Activated T-helper 1 cell treated with anti-CD3 and anti-CD28 coated beads, Interleukin-2, amount 50 U/mL, for 16 hours (primary cell): ENCODE measurements at places on chromosomes 13 and 19.

- no peak for DNase-seq
Measured at GRCh38 chr19:29810504-29810871, 1.3 kb upstream of the CCNE1 start.

- no peak for DNase-seq
Measured at GRCh38 chr13:66612983-66613382, 617.2 kb downstream of the PCDH9 start.

DNA sequence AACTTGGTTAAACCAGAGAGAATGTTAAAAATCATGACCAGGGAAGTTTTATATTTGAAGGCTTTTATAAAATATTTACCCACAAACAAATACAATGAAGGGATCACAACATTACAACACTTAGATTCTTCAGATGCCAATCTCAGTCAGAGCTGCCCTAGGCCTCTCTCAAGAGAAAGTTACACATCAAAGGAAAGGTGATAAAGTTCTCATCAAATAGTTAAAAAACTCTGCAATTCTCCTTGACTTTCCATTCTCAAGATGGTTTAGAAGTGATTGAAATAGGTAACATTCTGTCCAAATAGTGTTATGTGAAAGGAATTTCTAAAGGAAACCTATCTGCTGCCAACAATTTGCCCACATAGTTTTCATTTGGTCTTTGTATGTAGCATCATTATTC lies 1115.2 kb upstream of the MIR17HG start:
- DNase-seq, result no peak

DNA sequence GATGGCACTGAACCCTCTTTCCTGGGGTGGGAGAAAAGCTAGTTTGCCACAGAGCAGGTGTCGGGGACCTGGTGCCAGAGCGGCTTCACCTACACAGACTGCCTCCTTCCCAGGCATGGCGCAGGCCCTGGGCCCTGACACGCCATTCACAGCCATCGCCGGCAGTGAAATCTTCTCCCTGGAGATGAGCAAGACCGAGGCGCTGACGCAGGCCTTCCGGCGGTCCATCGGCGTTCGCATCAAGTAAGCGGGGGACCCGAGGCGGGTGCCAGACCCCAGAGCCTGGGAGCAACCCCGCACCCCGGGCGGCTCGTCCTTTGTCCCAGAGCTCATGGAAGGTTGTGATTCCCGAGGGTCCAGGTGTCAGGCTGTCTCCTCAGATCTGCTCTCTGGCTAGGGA lies 10.0 kb downstream of the LHB start:
- no peak for DNase-seq

GRCh38 chr13:92225861-92226260 lies 827.4 kb downstream of the GPC5 start:
- DNase-seq, result no peak

DNA sequence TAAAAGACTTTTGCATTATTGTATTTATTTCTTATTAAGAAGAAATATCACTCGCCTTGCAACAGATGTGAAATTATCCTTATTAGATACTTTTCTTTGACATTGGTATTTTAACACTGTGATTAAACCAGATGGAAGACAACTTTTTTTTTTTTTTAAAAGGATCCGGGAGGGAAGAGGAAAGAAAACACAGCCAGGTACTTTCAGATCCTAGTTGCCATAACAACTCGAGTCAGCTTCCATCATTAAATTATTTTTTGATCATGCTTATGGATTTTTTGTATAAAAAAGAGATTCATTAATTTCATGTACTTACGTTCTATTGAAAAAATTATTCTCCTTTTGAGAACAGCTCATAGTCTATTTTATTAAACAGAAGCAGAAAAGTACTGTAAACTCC lies 515.7 kb downstream of the TBC1D4 start:
- DNase-seq, result no peak

GRCh38 chr19:3798137-3798536 lies 12.0 kb upstream of the MATK start:
- DNase-seq, result no peak

DNA sequence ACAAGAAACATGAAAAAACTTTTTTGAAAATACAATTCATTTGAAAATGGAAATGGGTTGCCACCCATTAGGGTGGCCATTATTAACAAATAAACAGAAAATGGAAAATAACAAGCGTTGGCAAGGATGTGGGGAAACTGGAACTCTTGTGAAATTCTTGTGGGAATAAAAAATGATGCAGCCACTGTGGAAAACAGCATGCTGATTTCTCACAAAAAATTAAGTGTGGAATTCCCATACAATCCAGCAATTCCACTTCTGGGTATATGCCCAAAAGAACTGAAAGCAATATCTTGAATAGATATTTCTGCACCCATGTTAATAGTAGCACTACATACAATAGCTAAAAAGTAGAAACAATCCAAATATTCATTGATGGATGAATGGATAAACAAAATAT lies 165.2 kb downstream of the DCLK1 start:
- no peak for DNase-seq

DNA sequence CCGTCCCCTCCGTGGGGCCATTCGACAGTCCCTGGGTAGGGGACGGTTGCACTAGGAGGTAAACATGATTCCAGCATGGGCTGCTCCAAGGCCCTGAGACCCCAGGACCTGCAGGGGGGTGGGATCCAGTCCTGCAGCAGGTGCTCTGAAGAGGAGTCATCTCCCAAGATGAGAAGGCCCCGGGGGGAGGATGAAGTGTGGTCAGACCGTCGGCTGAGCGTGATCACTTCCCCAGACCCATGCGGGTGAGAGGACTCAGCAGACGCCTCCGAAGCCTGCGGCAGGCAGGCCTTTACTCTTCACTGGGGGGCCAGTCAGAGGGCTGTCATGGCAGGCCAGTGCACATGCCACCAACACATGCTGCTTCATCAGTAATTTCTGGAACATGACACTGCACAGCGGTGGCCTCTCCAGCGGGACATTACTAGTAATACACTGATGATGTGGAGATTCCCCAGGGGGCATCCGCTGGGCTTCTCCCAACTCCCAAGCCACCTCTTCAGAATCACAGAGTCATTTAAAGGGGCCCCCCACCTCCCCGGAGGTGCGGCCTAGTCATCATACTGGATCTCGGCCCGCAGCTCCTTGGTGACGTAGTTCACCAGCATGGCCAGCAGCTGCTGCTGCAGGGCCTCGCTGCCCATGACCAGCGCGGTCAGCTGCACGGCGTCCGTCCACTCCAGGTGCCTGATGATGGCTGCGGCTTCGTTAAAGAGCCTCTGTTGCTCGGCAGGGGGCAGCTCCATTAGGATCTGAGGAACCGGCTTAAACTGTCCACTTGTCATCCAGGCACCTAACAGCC lies 12.7 kb downstream of the C19orf12 start:
- DNase-seq, result no peak

DNA sequence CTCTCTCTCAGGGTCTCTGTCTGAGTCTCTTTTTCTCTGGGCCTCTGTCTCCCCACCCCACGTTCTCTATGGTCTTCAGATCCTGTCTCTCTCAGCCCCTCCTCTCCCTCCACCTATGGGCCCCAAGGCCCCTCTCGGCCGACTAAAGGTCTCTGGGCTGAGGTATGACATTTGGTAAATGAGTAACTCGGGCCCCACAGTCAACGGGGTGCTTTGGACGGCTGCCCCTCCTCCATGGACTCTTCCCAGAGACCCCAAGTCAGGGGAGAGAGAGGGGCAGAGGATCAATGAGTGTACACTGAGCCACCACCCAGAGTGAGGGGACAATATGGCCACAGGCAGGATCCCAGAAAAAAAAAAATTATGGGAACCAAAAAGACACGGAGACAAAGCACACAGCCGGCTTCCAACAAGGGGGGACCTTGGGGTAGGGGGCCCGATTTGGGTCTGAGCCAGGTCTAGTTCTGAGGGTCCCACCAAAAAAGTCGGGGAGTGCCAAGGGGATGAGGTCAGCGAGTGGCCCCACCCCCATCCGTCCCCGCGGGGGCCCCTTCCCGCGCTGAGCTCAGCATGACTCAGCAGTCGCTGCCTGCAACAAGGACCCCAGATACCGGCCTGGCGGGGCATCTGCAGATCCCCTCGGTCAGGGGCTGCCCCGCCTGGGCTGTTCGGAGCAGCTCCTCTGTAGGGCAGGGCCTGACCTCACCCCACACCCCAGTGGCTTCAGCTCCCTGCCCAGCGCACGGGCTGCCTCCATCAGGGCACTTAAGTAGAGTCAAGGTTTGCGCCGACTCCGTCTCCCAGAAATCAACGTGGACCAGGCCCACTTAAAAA lies 1.5 kb upstream of the FTL start:
- peak; percentile 34 for DNase-seq

DNA sequence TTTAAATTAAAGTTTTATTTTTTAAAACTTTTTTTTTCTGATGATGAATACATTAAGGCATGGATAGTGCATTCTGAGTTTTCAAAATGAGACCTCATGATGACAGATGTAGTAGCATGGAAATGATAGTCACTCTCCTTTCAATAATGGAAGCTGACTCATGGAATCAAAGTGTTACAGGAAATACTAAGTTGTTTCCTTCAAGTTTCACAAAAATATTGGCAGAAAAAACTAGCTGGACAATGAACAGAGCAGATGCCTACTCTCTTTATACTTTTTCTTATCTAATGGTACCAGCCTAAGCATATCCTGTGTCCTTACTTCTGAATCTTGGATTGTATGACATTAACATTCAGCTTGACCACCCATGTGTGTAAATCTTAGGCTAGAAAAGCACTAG lies 1337.3 kb downstream of the PCDH9 start:
- DNase-seq, result no peak

GRCh38 chr19:18975869-18976268 lies 34.9 kb upstream of the HOMER3 start:
- DNase-seq, result no peak

DNA sequence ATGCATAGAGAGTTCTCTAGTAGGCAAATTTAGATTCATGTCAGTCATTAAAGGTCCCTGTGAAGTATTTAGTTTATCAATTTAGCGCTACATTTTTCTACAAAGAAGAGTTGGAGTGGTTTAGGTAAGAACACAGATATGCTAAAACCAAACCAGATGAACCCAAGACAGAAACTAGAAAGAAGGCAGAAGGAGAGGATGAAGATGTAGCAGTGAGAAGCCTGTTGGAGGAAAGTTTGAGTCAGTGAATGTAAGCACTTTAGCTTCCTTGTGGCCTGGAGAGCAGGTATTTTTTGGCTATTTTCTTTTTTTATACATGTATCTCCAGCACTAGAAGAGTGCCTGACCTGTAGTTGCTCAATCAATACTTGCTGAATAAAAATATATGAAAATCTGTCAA lies 223.7 kb downstream of the KCNRG start:
- DNase-seq, result no peak

DNA sequence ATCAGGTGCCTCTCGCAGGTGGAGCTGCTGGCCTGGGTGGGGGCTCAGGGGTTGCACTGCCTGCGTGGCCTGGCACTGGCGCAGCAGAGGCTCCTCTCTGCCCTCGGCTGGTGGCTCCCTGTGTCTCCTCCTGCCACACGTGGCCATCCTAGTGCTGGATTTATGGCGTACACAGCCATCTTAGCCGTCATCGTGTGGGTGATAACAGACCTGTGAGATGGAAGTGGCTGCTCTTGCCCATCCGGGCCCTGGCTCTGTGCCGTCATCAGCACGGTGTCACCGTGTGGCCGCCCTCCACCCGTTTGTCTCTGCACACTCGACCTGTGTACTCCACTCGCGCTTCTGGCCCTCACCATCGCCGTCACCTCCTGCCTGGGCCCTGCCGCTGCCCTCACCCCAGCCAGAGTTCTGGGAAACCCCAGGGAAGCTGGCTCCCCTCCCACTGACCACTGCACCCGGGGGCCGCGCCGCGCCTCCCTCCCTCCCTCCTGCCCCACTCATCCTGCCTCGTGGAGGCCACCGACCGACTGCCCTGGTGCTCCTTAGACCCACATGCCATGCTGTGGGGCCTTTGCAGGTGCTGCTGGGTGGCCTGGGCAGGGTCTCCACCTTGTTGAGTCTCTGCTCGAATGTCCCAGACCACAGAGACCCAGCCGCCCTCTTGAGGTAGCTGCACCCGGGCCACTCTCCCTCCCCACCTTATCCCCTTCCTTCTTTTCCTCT lies 29.5 kb downstream of the TMEM255B start:
- no peak for DNase-seq

DNA sequence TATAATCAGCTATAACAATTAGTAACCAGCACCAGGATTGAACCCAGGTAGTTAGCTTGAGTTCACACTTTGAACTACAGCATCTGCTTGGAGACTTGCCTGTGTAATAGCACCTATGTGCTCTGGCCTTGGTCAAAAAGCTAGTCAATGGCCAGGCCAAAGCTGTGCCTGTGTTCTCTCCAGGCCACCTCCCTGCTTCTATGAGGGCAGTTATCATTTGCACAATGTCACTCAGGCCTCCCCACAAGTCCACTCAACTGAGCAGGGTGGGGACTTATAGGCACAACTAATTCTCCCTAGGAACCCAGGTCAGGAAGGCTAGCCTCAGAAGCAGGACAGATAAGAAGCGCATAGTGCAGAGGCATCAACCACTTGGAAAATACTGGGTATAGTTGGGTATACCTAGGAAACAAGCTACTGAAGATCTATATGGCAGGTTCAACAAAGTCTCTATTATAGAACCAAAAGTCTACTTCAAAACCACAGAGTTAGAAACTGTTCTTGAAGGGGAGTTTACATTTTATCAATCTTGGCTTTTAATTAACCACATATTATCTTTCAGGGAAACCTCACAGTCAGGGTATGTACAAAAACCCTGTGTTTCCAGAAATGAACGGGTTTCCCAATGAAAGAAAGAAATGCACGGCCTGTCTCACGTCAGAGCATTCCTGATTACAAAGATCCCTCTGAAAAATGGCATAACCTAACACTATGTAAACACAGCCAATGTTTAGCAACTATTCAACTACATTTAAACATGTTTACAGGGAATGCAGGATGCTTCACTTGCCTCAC lies 140.9 kb downstream of the ABCC4 start:
- DNase-seq, result no peak

DNA sequence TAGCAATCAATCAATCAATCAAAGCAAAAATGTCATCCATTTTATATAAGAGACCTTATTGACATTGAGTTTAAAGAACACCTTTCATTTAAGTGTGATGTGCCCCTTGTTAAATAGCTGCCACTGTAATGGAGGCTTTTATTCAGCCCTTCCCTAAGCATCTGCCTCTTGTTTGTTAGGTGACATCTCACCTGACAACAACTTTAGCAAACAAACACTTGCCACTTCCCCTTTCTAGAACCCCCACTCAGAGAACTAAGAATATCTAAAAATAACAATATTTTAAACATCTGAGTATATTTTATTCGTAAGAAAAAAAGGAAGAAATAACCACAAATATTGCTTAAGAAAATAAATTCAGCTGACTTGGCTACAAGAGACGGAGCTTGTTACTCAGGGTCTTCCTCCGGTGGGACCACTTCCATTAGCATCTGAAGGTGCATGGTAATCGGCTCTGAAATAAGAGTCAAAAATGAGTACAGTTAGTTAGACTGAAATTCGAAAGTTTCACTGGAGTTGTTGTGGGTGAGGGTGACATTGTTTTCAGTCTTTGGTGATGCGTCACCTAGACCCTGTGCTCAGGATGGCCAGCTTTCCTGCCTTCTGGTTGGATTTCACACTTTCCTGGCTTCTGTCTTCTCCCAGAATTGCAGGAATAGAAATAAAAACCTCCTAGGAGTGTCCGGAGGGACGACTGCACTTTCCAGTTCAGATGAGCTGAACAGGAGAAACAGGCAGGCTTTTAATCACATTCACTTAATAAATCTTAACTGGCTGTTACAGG lies 39.1 kb downstream of the SLC7A9 start:
- no peak for DNase-seq

GRCh38 chr19:16829822-16830289 lies 658 bp downstream of the SIN3B start:
- DNase-seq, result no peak
